ENCODE measurements at places on chromosomes 5 and 9.
A peak's percentile ranks its signal among the peaks of the same experiment; 100 is the strongest.

DNA sequence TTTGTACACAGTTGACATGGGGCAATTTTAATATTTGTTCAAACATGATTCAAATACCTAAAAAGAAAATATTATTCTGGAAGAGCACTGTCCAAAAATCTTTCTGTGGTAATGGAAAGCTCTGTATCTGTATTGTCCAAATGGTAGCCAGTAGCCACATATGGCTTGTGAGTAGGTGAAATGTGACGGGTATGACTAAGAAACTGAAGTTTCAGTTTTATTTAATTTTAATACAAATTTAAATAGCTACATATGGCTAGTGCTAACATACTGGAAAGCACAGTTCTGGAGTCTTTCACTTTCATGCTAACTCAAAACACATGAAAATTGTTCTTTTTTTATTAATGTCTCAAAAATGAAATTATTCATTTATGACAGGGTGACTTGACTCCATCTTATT, 132.6 kb downstream of the PLK2 start:
- no peak for DNase-seq

- no peak for DNase-seq
These were observed 7.0 kb downstream of the SARDH start for GRCh38 chr9:133730994-133731715.

- no peak for DNase-seq
These were observed 11.7 kb upstream of the OR13D1 start for GRCh38 chr9:104682642-104683041.

GRCh38 chr5:168364750-168365550, 73.5 kb downstream of the WWC1 start:
- DNase-seq, result no peak

DNA sequence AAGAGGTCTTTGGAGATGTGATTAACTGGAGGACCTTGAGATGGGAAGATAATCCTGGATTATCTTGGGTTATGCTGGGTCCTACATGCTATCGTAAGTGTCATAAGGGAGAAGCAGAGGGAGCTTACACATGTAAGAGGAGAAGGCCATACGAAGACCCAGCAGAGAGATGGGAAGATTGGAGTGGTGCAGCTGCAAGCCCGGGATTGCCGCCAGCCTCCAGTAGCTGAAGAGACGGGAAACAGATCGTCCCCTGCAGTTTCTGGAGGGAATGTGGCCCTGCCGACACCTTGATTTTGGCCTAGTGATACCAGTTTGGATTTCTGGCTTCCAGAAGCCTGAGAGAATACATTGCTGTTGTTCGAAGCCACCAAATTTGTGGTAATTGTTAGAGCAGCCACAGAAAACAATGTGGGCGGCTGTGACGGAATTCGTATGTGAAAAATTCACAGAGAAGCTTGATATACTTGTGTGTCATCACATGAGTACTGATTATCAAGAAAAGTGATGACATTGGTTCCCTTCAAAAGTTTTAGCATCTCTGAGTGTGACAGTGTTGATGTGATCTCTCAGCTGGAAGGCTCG, 86.9 kb downstream of the CYFIP2 start:
- DNase-seq, result peak; percentile 57

GRCh38 chr5:103178167-103178566, 58.1 kb downstream of the PPIP5K2 start:
- DNase-seq, result no peak

- DNase-seq, result no peak
These were observed 275.3 kb upstream of the IL12B start for GRCh38 chr5:159605585-159605984.

- DNase-seq, result no peak
These were observed 7.6 kb downstream of the TPPP start for GRCh38 chr5:685262-686171.

- no peak for DNase-seq
These were observed 85.1 kb downstream of the BRINP1 start for GRCh38 chr9:119284118-119284517.

DNA sequence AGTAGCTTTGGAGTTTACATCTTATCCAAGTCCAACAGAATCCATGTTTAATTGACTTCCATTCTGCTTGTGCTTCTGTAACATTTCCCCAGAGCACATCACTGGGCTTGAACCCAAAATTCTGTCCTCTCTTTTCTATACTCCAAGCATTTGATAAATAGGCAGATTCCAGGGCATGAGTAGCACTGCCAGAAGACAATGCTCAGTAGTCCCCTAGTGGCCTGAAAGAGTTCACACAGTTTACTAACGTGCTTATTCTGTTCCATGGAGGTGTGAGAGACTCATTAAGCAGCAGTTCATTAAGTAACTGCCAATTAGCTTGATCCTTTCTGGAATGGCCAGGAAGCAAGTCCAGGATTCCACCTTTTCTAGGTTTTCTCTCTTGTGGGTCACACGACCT, 9.4 kb upstream of the GABRA6 start:
- DNase-seq, result no peak

GRCh38 chr9:136899196-136899595, 12.9 kb downstream of the TRAF2 start:
- DNase-seq, result no peak

- no peak for DNase-seq
These were observed 133.3 kb upstream of the HAND1 start for GRCh38 chr5:154611341-154611767.

DNA sequence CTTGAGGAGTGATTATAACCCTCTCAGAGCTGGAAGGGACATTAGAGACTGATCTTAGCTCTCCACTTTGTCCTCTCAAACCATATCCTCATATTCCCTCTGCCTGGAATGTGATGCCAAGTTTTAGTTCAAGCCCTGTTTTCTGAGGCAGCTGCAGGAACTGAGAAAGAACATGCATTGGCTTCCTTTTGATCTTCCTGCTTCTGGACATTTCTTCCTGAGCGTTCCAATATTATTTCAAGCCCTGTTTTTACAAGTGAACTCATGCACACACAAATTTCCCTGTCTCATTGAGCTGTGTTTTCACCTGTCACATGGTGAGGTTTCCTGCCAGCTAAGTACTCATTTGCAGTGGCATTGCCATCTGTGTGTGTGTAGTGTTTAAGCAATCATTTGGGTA, 17.0 kb downstream of the FOCAD start:
- DNase-seq, result no peak

DNA sequence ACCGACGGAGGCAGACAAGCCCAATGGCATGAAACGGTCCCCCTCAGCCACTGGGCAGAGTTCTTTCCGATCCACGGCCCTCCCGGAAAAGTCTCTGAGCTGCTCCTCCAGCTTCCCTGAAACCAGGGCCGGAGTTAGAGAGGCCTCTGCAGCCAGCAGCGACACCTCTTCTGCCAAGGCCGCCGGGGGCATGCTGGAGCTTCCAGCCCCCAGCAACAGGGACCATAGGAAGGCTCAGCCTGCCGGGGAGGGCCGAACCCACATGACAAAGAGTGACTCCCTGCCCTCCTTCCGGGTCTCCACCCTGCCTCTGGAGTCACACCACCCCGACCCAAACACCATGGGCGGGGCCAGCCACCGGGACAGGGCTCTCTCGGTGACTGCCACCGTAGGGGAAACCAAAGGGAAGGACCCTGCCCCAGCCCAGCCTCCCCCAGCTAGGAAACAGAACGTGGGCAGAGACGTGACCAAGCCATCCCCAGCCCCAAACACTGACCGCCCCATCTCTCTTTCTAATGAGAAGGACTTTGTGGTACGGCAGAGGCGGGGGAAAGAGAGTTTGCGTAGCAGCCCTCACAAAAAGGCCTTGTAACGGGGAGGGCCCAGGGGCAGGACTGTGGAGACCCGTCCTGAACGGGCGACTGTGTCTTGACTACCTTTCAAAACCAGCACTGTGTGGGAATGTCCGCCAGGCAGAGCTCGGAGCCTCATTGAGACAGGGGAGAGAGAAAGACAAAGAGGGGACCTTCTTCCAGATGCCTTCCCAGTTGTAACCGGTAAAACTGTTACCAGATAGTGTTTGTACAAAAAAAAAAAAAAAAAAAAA, 29.9 kb downstream of the CD180 start:
- DNase-seq, result peak; percentile 70

- DNase-seq, result no peak
These were observed 171.5 kb downstream of the SSBP2 start for GRCh38 chr5:81579262-81579924.

DNA sequence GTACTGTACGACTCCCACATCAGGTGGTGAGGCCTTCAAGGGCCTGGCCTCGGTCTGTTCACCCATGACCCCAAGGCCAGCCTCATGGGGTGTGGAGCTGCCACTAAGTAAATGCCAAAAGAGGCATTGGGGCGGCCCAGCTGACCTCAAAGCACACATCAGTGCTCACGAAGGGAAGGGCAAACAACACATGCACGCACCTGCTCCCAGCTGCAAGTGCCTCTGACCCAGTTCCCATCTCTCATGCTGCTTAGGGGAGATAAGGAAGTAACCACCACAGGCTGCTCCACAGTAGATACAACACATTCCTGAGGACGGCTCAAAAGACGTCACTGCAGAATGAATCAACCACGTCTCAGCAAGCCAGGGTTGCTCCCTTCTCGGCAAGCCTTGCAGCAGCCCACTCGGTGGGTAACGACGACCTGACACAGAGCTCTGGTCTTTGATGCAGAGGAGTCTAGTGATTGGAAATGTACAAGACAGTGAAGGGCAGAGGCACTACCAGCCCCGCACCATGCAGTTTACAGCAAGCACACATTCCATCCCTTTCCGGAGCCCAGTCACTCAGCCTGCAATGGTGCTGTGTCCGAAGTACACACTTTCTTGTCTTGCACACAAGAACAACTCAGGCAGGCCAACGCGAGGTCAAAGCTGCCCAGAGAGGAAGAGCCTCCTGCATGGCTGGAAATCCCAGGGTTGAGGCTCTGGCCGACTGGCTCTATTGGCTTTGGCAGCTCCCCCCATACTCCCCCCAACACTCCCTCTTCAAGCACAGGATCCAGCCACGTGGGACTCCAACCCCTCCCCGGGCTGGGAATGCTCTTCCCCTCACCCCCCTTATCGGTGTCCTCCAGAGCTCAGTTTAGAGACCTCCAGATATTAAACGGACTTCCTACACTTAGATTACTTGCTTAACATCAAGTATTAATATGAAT, 31.8 kb downstream of the FABP6 start:
- DNase-seq, result no peak

DNA sequence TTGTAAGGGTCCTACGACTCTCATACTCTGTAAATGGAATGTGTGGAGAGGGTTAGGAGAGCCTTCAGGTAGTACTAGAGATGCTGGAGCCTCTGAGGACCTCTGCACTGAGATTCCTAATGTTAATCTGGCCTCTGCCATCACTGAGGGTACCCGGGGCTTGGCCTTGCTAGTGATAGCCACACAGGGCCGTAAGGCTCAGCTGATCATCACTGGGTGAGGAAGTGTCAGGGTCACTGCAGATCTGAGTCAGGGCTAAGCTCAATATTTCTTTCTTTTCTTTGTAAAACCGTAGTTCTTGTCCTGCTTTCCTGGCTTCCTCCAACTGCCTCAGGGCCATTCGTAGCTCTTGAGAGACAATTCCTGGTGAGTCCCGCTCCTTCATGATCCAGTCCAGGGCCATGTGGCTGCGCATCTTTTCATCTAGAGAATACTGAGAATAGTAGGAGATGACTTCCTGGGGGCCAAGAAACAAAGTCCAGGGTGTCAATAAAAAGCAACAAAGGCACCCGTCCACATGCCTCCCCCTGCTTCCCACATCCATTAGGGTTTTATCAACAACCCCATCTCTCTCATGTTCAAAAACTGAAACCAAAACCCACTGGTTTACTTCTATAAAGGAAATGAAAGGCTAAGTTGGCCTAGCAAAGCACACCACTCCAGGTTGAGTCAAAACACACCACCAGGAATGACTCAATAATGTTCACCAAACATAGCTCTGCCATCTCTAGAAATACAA, 47.7 kb downstream of the LIX1 start:
- DNase-seq, result no peak

DNA sequence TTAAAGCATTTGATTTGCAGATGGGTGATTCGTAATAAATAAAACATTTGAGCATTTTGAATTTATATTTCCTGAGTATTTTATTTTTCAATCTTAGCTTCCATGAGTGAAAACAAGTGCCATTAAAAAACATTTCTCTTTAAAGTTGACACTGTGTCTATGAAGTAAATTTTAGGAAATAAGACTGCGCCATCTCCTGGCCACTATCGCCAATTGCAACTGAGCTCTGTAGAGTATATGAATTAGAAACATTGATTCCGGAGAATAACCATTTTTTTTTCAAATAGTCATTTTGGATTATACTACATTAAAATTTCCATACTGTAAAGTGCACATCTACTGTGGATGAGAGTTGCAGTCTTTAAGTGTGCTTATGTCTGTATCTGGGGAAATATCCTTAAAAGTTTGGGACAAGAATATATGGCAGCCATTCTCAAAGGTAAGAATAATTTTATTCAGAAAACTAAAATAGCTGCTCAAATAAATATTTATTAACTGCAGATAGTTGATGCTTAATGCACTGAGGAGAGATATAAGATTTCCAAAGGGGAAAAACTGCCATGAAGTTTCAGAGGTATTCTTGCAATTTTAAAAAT, 5.9 kb downstream of the DMRTA1 start:
- DNase-seq, result no peak

GRCh38 chr5:82834151-82834550, 243.0 kb downstream of the TMEM167A start:
- no peak for DNase-seq

DNA sequence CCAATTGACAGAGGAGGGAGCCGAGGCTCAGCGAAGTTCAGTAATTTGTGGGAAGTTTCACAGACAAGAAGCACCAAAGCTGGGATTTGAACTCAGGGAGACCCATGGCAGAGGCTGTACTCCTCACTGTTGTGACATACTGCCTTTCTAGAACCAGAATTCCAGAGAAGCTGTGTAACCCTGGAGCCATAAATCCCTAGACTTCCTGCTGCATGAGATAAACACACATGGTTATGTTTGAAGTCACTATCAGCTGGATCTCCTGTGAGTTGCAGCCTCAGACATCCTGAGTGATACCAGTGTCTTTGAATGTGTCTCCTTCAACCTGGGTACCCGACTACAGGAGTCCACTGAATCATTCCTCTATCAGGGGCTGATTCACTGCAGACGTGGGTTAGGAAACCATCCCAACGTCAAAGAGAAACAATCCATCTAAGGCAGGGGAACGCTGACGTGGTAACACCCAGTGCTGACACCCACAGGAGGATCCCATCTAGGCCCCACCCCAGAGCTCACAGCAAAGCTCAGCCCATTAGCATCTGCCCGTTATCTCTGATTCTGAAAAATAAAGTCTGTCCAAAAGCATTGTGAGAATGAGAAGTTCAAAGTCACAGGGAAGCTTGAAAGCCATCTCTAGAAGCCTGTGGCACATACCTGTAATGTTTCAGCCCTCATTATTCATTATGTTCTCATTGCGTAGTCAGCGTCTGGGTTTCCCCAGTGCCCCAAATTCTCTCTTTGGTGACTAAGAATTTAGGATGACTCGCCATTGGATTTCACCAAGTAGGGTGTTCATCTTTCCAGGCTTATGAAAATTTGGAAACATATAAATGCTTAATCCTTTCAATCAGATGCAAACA, 36.3 kb upstream of the BASP1 start:
- no peak for DNase-seq

DNA sequence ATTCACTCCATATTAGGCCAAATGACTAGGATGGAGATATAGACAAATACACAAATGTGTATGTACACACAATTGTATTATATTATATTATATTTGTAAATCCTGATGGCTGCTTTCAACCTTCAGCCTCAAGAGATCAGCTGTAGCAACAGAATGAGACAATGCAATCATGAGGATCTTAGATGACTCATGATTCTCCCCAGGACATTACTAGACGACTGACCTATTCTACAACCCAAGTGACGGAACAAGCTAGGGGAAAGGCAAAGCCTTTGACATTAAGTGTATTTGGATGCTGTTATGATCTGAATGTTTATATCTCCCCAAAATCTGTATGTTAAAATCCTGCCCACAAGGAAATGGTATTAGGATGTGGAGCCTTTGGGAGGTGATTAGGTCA, 66.5 kb downstream of the COX7C start:
- no peak for DNase-seq

GRCh38 chr5:149418910-149419531, 39.9 kb upstream of the IL17B start:
- DNase-seq, result no peak

All from activated T-cell treated with anti-CD3 and anti-CD28 coated beads for 48 hours (primary cell).